ENCODE measurements at places on chromosomes 7 and 10.

DNA sequence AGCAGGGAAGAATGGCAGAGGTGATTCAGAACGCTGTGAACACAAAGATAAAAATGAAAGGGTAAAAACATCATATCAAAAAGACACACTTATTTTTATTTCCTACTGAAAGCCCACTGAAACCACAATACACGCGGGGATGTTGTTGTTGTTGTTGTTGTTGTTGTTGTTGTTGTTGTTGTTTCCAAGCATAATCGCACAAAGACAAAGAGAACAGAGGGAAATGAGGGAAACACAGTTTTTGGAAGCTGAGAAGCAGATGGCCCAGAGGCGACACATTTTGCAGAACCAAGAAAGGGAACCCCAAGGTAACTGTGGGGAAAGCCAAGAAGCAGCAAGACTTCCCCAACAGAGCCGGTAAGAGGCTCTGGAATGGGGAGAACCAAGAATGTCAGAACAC, 113.9 kb downstream of the PARD3 start:
- no peak for DNase-seq

DNA sequence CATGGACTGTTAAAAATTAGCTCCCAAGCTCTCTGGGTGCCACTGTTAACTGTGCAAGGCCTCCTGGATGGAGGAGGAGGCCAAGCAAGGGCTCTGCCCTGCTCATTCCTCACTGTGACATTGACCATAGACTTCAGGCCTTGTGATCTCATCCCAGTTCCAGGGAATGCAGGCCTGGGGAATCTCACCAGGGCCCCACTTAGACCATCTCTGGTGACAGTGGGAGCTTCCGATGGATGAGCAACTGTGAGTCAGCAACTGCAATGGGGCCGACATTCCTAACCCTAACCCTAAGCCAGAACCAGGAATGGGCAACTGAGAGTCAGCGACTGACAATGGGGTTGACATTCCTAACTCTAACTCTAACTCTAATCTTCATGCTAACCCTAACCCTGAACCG, 50.4 kb upstream of the MSMB start:
- DNase-seq: no peak

- DNase-seq: no peak
These were observed 102.7 kb upstream of the TNRC18 start for GRCh38 chr7:5526100-5526905.

GRCh38 chr10:79272353-79272752, 74.9 kb upstream of the PPIF start:
- no peak for DNase-seq

DNA sequence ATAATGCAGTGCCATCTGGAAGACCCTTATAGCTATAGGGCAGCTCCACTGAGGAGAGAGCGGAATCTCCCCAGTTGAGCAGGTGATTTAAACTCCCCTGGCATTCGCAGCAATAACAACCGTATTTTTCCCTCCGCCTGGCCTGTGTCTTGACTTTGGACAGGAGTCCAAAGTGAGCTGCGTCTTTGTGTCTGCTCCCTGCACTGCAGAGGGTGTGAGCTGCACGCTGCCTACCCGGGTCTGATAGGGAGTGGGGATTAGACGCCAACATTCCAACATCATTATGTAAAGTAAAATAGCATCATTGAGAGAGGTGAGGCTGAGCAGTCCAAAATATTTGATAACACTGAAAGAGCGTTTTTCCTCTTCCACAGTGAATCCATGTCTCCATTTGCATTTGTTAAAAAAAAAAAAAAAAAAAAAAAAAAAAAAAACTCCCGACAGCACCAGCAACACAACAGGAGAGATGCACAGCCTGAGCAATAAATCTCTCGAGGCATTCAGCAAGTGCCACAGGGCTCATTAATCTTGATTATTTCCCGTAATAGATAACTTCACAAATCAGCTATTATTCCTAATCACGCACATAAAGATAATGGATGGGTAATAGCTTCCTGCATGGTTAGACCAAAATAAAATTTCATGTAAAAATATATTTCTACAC, 68.6 kb downstream of the CELF2 start:
- no peak for DNase-seq

DNA sequence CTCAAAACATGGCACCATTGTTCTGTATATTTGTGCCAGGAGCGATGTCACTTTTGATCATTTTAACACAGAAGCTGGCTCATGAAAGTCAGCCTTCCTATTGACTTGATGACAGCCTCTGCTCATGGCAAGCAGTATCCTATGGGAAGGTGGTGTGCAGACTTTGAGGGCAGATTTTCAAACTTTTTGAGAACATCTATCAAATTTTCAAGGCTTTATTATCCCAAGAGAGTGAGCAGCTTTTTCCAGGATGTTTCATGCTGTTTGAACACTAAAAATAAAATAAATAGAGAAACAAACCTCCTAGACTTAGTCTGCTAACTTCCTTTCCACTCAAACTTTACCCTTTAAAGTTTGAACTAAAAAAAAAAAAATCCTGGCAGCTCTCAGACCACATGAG, 20.3 kb downstream of the FAM13C start:
- no peak for DNase-seq

- DNase-seq: no peak
These were observed 12.5 kb downstream of the DENND10 start for GRCh38 chr10:119116326-119116951.

GRCh38 chr10:19719284-19719683, 96.9 kb upstream of the PLXDC2 start:
- DNase-seq: peak; percentile 45

DNA sequence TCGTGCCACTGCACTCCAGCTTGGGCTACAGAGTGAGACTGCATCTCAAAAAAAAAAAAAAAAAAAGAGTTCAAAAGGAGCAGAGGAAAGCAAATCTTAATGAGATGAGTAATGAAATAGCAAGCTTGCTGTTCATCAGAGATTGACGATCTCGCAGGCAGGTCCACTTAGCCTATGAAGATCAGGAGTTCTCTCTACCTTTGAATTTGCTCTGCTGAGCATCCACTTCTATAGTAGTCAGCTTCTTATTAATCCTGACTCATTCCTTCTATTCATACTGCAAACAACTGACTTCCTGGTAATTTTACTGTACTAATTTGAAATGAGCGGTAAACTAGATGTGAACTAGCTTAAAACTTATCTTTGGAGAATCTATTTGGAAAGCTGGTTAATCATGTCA, 1014.6 kb downstream of the GATA3 start:
- no peak for DNase-seq

DNA sequence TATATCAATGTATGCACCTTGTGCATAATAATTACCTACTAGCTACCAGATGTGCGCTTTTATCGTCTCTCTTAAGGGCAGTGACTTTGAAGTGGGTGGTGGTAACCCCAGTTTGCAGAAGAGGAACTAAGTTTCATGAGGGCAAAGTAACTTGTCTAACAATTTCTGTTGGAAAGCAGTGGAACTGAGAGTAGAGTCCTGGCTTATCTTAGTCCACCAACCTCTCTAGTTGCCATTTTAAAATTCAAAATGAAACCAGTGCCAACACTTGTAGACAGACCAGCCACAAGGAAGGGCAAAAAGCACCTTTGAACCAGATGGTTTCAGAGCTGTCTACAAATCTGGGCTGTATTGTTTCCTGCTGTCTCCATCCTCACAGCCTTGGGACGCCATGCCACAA, 32.0 kb upstream of the RBM20 start:
- no peak for DNase-seq

DNA sequence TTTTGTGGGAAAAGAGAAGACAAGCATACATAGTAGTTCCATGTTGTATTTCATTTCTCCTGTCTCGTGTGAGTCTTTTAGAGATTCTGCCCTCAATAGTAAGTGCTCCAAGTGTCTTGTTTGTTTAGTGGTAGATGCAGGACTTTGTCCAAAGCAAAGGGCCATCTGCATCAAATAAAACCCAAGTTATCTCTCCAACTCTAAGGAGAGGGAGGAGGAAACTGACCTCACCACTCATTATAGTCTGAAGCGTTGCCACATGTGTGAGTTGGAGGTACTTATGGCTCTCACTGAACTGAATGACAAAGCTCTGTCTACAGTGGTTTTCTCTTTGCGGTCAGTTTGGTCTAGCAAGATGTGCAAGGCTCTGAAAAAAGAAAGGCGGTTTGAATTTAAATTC, 272.6 kb downstream of the DOCK4 start:
- no peak for DNase-seq

DNA sequence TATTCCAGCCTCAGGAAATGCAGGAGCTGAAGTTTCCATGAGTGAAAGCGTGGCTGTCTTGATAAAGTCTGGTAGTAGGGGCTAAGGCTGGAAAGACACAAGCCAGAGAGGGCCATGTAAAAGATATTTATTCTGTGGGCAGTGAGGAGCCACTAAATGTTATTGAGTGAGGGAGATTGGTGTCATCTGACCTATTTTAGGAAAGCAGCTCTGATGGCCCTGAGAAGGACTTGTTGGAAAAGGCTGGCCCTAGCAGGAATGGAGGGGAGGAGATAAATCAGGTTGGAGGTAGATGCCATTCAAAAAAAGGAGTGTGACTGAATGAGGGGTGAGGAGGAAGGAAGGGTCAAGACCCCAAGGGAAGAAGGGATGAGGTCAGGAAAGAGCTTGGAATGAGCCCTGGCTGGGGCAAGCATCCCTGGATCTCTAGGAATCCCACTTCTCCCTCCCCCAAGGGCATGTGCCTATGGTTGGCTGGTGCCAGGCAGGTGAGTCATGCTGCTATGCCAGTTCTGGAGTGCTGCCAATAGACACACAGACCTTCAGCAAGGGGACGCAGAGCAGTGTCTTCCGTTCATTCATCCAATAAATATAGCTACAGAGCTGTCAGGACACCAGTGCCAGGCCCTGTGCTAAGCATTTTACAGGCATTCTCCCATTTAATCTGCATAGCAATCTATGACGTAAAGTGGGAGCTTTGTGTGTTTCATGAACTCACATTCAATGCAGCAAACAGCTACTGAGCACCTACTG, 2.0 kb downstream of the ANKRD2 start:
- peak; percentile 75 for DNase-seq

GRCh38 chr10:122113161-122113944, 124.4 kb downstream of the TACC2 start:
- DNase-seq: peak; percentile 54

DNA sequence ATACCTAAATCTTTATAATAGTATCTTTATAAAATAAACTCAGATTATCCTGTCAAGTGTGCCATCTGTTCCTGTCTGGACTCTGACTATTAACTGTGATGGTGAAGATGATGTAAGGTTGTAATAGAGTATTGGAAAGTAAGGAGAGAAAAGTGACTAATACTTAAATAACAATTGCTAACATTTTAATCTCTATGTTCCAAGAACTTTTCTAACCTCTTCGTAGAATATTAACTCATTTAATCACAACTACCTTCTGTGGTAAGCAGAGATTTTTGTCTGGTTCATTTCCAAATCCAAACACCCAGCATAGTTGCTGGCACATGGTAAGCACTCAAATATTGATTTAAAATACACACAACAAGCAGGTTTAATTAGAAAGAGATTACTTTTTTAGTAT, 2.5 kb downstream of the TNPO3 start:
- DNase-seq: no peak

DNA sequence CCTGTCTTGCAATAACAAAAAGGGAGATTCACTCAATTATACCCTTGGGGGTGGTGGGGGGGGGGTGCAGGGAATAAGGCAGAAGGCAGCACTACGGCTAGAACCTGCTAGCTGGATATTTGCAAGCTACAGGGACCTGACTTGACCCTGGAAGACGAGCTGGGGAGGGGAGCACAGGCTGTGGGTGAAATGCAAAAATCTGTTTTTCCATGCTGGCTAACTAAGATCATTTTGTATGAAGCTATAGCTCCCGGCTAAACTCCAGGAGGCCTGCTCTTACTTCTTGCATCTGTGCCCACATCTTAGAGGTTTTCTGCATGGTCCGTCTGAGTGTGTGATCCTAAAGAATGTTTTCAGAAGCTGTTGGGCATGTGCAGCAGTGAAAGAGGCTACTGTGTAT, 106.6 kb downstream of the EBLN1 start:
- DNase-seq: no peak

- no peak for DNase-seq
These were observed 40.0 kb downstream of the GSDME start for GRCh38 chr7:24717247-24717622.

GRCh38 chr10:52568309-52568708, 204.3 kb downstream of the MBL2 start:
- no peak for DNase-seq

DNA sequence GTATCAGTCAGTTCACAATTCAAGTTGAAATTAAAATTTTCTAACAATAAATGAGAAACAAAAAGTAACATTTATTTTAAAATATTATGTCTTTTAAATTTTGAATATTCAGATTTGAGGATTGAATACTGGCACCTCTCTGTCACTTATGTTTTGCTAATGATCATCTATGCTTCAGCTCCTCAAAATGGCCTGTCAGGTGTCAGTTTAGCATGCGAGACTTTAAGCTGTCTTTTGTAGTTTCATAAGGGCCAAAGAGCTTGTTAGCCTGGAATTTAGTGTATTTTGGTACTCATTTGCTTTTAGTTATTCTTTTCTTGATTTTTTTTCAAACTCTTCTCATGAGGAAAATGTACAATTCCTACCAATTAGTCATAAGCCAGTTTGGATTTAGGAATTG, 102.0 kb upstream of the RPA3 start:
- no peak for DNase-seq

- DNase-seq: no peak
These were observed 207.8 kb upstream of the MGMT start for GRCh38 chr10:129259128-129259815.

DNA sequence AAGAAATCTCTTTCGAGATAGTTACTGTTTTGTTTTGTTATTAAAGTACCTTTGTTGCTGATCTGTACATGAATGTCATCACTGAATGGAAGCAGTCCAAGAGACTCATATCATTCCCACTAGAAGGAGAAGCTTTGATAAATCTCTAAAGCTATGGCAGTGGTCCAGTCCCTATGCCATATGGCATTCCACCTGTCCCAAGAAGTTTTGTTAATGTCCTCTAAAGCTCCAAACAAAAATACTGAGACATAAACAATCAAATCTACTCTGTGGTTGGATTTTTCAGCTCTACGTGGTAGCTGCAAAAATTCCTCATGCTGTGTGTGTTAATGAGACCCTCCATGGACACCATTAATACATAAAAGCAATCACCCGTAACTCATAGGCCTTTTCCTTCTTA, 94.1 kb downstream of the LRRN3 start:
- no peak for DNase-seq

- DNase-seq: no peak
These were observed 41.6 kb downstream of the JAKMIP3 start for GRCh38 chr10:132107186-132107948.

GRCh38 chr7:117111535-117111934, 158.2 kb downstream of the ST7 start:
- DNase-seq: no peak

DNA sequence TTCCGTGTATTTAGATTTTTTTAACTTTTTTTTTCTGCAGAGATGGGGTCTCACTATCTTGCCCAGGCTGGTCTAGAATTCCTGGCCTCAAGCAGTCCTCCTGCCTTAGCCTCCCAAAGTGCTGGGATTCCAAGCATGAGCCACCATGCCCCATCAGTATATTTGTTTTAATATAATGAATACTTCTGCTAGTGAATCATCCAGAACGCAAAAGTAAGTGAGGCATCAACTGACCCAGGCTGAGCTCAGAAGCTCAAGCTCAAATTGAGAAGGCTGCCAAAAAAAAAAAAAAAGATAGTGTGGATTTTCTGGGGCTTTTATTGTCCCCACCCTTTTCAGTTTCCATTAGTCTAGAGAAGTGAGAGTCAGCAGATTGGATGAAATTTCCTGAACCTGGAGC, 39.0 kb upstream of the TECTB start:
- no peak for DNase-seq

GRCh38 chr10:98396096-98397063, 18.6 kb downstream of the PYROXD2 start:
- no peak for DNase-seq

GRCh38 chr10:88063861-88064557, 200.6 kb downstream of the PTEN start:
- no peak for DNase-seq

- DNase-seq: no peak
These were observed 9.5 kb downstream of the TACC2 start for GRCh38 chr10:121998462-121998861.

All from NCI-H510A treated with DMSO at 0.1 percent for 48 hours (cell line).